ENCODE measurements at places on chromosomes 2 and 18.

- DNase-seq, result no peak
These were observed 54.3 kb downstream of the TMX3 start for GRCh38 chr18:68660354-68661183.

- DNase-seq, result no peak
These were observed 191.0 kb upstream of the LRP1B start for GRCh38 chr2:142321706-142322280.

DNA sequence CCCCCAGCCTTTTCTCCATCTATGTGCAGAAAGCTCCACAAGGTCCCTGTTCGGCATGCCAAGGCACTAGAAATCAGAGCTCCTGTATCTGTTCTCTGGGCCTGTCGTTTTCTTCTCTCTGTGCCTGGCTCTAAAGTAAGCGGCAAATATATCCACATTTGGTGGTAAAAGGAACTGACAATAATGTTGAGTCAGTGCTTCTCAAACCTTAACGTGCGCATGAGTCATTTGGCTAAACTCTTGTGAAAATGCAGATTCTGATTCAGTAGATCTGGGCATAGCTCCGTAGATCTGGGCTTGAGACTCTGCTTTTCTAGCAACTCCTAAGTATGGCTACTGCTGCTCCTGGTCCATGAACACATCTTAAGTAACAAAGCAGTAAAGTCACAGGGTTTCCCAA is 16.5 kb upstream of the ACSL3 start:
- no peak for DNase-seq

GRCh38 chr2:62792408-62792807 is 86.9 kb downstream of the EHBP1 start:
- no peak for DNase-seq

GRCh38 chr2:1516798-1517060 is 103.5 kb downstream of the TPO start:
- no peak for DNase-seq

DNA sequence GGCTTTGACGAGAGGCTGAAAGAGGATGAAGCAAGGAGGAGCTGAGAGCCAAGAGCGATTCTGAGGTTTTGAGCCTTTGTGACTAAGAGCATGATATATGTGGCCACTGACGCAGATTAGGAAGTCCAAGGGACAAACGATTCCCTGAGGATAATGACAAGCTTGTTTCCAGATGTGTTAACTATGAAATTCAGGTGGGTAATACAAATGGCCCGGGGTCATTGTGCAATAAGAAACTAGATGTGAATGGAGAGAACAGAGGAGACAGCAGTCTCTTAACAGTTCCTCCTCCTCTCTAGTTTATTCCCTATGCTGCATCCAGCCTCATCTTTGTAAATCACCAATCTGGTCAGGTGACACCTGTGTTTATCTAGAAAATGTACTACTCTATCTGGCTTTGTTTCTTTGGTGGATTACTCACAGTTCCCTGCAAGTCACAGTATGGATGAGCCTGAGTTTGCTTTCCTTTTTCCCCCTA is 84.2 kb downstream of the SOCS6 start:
- DNase-seq, result no peak

- no peak for DNase-seq
These were observed 201.4 kb downstream of the AFF3 start for GRCh38 chr2:99940963-99941362.

- no peak for DNase-seq
These were observed 22.2 kb downstream of the ARL4C start for GRCh38 chr2:234474654-234475053.

DNA sequence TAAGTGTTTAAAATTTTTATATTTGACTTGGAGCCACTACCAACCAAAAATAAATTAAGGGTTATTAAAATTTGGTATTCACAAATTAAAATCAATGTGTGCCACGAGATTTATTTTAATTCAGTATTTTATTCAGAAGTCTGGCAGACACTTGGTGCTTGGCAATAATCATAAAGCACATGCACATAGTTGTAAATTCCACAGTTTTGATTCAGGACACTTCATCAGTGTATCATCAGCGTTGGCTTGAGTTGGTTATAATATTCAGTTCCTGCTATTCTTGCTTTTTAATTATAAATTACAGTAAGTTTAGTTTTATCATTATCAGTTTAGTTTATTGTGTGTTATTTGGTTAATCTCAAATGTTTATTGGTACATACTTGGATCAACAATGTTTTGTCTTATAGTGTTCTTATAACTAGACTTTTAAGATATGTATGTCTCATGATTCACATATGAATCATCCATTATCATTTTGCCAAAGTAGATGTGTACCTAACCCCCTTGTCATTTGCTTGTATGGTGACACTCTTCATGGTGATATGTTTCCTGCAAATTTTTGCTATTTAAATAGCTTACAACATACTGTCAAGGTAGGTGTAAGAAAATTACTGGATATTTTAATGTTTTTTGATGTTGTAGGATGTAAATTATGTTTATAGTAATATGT is 237.9 kb downstream of the BABAM2 start:
- DNase-seq, result no peak

DNA sequence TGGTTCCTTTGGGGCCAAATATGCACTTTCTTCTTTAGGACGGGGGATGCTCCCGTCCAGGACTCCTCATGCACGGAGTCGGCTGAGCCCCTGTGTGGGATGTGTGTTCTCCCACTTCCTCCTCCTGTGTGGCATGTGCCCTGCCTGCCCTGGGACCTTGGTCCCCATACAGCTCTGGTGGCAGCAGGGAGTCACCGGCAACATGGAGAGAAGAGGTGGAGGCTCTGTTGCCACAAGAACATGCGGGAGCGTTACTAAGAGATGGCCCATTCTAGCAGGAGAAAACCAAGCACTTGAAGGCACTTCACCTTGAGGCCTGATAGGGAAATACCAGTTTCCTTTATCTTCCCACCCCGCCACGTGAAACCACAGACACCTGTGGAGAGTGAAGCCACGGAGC is 98.0 kb downstream of the DDX1 start:
- DNase-seq, result no peak

DNA sequence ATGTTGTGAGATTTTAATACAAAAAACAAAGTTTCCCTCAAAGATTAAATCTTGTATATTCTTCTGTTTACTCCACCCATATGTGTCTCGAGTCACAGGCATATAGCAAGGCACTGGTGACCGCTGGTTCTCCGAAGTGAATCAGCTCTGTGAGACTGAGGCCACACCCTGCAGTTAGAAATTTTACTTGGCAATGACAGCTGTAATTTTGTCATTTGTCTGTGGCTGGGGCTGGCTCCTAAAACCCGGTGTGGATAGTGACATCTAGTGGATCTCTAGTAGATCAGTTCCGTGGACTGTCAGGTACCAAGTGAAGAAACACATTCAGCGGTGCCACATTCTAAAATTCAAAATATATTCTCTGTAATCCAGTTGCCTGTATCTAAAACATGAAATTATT is 278.0 kb downstream of the NEDD4L start:
- DNase-seq, result peak; percentile 49

- DNase-seq, result peak; percentile 14
These were observed 3.2 kb upstream of the GNLY start for GRCh38 chr2:85690932-85691331.

DNA sequence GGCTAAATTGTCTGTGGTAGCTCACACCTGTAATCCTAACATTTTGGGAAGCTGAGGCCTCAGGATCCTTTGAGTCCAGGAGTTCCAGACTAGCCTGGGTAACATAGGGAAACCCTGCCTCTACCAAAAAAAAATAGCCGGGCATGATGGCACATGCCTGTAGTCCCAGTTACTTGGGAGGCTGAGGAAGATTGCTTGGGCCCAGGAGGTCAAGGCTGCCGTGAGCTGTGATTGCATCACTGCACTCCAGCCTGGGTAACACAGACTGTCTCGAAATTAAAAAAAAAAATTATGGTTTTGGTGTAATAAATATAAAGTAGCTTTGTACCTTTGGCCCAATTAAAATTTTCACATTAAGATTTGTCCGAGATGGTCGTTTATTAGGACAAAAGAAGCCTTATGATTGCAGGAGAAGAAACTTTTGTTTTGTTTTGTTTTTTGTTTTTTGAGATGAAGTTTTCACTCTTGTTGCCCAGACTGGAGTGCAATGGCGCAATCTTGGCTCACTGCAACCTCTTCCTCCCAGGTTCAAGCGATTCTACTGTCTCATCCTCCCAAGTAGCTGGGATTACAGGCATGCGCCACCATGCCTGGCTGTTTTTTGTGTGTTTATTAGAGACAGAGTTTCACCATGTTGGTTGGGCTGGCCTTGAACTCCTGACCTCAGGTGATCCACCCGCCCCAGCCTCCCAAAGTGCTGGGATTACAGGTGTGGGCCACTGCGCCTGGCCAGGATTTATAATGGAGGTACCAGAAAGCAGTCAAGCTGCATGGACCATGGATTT is 4.1 kb downstream of the MTA3 start:
- DNase-seq, result no peak

GRCh38 chr2:212692466-212692865 is 153.9 kb upstream of the ERBB4 start:
- no peak for DNase-seq

DNA sequence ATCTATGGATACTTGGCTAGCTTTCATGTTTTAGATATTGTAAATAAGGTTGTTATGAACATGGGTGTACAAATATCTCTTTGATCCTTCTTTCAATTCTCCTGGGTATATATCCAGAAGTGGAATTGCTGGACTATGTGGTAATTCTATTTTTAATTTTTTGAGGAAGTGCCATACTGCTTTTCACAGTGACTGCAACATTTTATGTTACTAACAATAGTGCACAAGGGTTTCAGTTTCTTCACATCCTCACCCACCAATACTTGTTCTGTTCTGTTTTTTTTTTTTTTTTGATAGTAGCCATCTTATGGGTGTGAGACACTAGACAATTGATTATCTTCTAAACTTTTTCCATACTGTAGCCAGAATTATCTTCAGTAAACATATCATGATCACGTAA is 17.3 kb upstream of the NEUROD1 start:
- DNase-seq, result no peak

DNA sequence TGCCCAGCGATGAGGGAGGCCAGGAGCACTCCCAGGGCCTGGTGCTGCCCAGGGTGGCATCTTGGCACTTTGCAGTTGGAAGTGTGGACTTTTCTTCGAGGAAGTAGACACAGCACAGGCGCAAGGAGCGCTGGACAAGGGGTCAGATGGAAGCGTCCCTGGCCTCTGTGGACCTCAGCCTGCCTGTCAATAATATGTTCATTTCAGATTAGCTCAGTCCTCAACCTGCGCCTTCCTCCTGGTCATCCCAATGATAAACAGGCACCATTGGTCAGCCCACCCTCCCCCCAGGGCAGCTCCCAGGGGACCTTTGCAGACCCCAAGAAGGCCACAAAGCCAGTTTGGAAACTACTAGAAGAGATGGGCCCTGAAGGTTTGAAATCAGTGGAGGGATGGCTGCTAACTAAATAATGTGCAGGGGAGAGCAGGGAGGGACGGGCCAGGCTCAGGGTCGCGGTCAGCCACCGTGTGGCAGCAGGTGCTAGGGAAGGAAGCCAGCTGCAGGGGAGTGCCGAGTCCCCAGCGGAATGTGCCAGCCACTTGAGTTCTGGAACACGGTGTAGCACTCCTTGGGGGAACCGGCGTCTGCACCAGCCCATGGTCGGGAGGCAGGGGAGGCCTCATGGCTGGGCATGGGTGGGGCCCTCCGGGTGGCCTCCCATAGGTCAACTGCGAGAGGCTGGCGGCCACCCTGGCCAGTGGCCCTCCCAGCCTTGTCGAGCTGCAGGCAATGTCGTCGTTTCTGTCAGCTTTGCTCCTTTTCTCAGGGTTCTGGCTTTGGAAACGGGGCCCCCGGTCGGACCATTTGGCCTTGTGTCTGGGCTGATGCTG is 59.9 kb downstream of the ADI1 start:
- no peak for DNase-seq

DNA sequence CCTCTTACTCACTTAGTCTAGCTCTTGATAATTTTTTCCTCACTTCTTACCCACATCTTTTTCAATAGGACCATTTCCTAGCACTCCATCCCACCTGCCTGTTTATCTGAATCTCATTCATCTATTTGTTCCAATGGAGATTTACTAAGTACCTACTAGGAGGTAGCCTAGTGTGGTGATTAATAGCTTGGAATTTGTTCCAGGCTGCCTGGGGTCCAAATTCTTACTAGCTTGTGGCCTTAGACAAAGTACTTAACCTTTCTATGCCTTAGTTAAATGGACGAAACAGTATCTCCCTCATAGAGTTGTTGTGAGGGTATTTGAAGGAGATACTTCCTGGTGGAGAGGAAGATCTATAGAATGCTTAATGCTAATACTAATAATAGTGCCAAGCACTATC is 42.9 kb upstream of the SERTAD2 start:
- no peak for DNase-seq

DNA sequence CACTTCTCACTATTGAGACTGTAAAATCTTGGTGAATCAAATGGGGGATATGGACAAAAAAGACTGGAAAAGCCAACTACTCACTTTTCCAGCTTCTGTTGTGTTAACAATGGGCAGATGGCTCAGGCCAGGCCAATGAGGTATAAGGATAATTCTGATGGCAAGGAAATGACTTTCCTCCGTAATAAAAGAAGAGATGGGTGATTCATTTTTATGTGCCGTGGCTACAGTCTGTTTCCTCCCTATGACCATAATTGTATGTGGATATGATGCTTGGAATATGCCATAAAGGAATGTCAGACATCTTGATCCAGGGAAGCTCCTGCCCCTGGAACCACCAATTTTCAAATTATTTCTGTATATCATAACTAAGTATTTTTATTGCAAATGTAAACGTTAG is 406.8 kb downstream of the CCDC85A start:
- no peak for DNase-seq

DNA sequence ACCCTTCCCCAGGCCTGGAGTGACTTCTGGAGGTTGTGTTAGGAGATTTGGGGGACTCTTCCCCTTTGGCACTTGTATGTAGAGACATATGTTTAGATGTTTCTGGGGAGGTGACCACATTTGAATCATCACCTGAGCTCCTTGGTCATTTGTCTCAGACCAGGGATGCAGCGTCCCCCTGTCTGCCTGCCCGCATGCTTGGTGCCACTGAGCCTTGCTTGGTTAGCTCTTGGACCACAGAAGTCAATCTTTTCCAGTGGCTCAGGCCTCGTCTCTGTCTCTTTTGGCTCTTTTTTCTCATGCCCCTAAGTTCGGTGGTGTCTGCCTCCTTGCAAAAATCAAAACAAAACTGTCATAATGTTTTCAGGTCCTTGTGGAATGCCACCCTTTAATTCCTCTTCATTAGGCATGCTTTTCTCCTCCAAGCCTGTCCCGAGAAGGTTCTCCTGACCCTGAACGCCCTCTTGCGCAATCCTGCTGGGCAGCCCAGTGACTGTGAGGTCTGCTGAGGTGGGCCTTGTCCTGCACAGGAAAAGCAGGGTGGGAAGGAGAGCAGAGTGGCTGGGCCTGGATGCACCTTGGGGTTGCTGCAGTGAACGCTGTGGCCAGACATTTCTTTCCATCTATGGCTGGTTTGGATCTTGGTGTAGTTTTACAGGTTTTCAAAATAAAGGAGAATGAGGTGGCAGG is 24.9 kb downstream of the GLI2 start:
- no peak for DNase-seq

- no peak for DNase-seq
These were observed 134.8 kb downstream of the PRKCE start for GRCh38 chr2:45786030-45786835.

- peak; percentile 45 for DNase-seq
These were observed 181.5 kb downstream of the KLHL29 start for GRCh38 chr2:23566241-23567142.
